ENCODE measurements at places on chromosomes 5 and 9.

- no peak for DNase-seq
Observed at GRCh38 chr5:60457233-60457632, 242.7 kb downstream of the DEPDC1B start.

- DNase-seq: no peak
Observed at GRCh38 chr9:114785866-114786650, 19.8 kb downstream of the TNFSF15 start.

GRCh38 chr5:157971571-157972216 lies 112.7 kb upstream of the CLINT1 start:
- no peak for DNase-seq

DNA sequence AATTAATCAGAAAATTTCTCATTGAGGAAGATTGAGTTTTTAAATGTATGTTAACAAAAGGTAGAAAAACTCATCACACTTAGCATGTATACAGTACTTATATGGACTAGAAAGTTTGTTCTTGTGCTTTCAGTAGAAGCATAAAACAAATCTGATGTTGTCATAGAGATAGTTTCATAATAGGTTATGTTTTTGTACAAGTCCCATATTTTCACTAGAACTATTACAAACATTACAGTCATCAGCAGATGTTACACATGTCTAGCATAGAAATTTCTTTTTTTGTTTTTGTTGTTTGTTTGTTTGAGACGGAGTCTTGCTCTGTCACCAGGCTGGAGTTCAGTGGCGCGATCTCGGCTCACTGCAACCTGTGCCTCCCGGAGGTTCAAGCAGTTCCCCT lies 131.4 kb downstream of the COMMD10 start:
- DNase-seq: no peak

DNA sequence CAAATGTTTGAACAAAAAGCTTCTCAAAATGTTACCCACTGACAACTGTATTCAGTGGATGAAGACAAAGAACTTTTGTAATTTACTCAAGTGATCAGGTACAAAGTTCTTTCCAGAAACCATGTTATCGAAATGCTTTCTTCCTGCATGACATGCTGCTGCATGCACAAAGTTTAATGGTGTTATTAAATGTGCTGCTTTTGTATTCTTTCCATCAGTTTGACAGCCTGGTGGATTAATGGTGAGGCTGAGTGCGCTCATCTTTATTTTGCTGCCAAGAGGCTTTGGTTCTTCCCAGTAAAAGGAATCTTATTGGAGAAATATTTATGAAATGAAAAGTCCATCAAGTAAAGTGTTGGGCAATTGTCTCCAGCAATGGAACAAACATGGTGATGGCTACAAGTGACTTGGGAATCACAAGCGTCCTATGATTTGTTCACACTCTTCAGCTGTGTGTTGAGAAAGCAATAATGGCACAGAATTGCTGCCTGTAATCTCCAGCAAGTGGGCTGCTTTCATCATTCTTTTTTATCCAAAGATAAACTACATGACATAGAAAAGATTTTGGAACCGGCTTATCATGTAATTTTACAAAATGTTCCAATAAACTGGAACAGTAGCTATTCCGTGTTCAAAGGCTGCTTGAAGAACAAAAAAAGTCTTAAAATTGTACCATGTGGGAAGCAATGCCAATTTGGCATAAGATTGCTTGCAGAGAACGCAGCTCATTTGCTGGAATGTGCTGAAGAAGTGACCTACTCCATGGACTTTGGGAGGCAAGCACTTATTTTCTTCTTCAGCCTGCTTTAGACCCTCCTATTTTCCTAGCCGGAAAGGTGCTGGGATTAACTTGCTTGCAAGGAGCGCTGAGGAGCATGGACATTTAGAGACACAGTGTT lies 153.1 kb downstream of the HSD17B3 start:
- DNase-seq: no peak

- DNase-seq: no peak
Observed at GRCh38 chr5:124172389-124173003, 573.9 kb downstream of the ZNF608 start.

DNA sequence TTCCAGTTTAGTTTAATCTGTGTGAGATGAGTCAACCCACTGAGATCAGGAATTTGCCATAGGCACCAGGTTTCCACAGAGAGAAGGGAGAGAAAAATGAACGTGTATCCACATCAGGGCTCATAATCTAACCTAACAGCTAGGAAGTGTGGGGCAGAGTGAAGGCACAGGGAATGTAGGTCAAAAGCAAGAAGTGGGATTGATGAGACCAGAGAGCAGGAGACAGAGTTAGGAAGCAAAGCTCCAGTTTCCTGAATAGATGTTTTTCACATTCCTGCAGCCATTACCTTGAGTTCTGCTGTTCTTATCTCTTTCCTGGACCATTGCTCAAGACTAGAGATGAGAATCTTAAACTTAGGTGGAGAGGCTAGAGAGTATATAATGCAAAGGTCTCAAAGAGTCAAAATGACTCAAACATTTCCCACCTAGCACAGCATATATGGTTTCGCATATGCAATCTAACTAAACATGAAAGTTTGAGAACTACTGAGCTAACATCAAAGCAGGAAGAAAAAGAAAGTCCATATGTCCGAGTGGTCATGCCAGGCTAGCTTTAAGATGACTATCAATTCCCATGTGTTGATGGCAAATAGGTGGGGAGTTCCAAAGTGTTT lies 41.1 kb upstream of the GNAQ start:
- DNase-seq: peak; percentile 65

DNA sequence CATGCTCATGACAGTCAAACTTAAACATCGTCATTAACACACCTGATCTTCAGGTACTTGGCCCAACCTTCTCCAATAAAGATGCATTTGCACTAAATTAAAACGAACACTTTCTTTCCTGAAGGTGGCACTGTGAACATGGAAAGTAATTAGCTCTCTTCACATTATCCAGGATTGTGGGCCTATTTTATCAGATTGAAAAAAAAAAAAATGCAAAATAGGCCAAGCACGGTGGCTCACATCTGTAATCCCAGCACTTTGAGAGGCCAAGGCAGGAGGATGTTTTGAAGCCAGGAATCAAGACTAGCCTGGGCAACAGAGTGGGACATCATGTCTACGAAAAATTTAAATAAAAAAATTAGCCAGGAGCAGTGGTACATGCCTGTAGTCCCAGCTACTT lies 14.4 kb upstream of the CDC20B start:
- DNase-seq: no peak

DNA sequence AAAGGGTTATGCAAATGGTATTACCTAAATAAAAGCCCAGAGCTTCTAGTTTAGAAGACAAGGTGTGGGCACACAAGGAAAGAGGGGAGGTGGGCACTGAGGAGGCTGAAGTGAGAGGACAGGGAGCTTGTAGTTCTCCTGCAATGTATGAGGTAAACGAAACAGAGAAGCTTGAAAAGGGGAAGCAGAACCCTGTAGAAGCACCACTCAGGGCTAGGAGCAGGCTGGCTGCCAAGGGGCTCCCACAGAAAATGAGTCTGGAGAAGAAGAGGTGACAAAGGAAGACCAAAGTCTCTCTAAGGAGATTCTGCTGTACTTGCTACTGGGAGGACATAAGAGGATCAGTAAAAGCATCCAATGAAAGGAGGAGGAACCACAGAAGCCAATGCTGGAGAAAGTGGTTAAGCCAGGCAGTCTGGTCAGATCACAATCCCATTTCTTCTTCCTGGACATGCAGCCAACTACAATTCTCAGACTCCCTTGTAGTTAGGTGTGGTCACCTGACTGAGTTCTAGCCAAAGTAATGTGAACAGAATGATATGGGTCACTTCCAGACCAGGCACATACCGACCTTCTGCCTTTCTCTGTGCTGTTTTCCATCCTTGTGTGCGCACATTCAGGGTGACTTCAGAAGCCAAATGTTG lies 174.5 kb upstream of the MAP3K1 start:
- no peak for DNase-seq

Measured in T-helper 2 cell (primary cell).